Stimulated activated CD8-positive, alpha-beta memory T cell treated with anti-CD3 and anti-CD28 coated beads, Interleukin-2, amount 100 ng/mL, for 1 hour (primary cell): ENCODE measurements at places on chromosomes 16 and 17.

DNA sequence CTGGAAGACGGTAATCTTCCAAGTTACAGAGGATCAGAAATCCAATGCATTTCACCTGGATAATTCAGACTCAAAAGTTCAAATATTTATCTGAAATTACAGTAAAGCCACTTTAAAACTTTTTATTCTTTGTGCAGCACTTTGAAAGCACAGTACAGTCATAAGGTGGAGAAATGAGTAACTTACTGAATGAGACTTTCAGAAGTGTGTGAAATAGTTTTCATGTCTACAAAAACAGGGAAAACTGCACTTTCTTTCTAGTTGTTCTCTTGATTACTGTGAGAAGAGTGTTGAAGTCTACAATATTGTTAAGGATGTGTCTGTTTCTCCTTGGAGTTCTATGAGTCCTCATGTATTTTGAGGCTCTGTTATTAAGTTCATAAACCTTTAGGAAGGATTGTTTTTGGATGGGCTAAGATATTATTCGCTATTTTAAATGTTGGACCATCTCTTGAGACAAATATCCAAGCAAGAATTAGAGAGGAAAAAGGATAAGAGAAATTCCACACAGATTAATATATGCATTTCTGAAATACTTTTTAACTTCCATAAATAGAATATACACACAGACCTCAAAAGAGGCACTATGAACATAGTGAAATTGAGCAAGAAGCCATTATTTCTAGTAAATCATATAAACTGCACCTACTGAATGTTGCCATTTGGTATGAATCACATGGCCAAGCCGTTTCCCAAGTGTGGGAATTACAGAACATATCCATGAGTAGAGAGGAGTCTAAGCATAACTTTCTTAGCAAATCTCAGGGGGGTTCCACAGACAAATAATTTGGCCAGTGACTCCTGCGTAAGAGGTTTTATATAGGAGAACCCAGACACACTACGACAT lies 83.6 kb upstream of the PLEKHM1 start:
- no peak for DNase-seq

DNA sequence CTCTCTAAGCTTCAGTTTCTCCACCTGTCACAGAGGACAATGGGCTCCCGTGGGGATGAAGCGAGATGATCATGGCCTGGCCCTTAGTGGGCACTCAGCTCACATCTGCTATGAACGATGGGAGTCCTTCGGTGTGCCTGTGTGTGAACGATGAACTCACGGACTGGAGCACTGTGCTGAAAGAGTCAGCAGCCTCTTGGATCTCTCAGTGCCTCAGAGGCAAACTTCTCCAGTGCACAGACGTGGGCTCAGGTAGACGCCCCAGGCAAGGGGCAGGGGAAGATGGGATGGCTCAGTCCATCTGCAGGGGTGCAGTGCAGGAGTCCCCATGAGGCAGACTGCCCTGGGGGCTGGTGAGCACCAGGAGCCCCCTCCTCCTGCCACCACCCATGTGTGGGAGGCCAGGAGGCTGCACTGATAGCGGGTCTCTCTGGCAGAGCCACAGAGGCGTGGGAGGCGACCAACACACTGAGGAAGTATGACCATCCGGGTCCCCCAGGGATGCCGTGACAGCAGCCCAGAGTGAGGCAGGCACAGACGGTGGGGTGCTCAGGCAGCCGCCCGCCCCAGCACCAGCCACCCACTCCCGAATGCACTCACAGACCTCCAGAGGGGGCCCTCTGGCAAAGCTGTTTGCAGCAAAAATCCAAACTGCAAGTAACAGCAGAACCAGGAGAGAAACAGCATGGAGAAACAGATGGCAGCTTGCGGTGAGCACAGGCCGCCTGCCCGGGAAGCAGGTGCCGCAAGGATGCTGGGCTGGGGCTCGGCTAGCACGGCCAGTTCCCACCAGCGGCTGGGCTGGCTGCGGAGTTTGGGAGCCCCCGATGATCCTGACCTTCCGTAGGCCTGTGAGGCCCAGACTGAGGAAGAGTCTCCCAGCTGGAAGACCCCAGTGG lies 82.7 kb downstream of the RPH3AL start:
- DNase-seq = no peak

DNA sequence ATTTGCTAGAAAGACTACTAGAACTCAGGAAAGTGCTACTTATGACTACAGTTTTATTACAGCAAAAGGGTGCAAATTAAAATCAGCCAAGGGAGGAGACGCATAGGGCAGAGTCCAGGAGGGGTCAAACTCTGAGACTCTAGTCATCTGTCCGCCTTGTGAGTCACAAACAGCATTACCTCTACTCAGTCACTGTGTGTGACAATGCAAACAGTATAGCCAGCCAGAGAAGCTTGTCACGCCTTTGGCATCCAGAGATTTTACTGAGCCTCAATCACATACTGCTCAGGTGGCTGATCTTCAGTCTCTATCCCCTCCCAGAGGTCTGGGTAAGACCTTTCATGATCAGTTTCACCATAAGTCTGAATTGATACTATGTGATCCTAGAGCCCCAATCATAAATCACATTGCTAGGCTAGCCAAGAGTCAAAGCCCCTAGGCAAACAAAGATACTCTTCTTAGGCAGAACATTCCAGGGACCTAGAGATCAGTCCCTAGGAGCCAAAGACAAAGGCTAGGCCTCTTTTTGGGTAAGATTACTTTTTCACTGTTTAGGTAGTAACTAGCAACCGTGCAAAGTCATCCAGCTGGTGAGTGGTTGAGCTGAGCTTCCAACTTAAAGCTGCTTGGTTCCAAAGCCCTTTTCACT lies 48.8 kb upstream of the CLEC19A start:
- DNase-seq = no peak

GRCh38 chr16:4333308-4333638 lies 17.4 kb downstream of the GLIS2 start:
- no peak for DNase-seq

DNA sequence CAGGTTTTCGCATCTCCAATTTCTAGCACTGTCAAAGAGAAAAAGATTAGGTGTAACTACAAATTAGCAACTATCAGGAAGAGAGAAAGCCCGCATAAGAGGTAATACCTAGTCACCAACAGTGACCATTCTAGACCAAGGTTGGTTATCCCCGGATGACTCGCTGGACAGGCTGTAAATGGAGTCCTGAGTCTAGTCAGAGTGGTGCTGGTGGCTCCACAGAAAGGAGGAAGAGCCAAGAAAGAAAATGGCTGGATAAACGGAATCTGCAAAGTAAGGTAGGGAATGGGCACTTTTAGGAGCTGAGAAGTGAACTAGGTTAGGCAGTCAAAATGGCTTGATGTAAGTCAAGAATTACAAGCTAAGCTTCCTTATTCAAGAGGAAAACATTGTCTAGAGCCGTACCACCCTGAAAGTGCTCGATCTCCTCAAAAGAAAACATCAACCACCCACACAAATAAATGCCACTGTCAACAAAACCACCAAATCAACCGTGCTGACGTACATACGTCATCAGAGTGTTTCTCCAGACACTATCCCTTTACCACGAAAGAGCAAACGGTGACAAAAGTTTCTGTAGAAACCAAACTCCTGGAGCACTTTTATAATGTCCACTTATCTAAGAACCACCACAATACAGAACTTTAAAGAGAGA lies 2.2 kb downstream of the GSPT1 start:
- no peak for DNase-seq
